ENCODE measurements at places on chromosomes 2 and 18.
A peak's percentile ranks its signal among the peaks of the same experiment; 100 is the strongest.

- DNase-seq, result no peak
Observed at GRCh38 chr2:205957452-205958154, 128.4 kb downstream of the INO80D start.

- DNase-seq, result no peak
Observed at GRCh38 chr2:69223759-69224511, 163.1 kb downstream of the GFPT1 start.

- DNase-seq, result no peak
Observed at GRCh38 chr18:6610466-6610865, 119.0 kb upstream of the ARHGAP28 start.

GRCh38 chr18:5625076-5625475, 81.3 kb upstream of the EPB41L3 start:
- DNase-seq, result no peak

GRCh38 chr2:71934320-71934593, 213.4 kb downstream of the CYP26B1 start:
- DNase-seq, result no peak

DNA sequence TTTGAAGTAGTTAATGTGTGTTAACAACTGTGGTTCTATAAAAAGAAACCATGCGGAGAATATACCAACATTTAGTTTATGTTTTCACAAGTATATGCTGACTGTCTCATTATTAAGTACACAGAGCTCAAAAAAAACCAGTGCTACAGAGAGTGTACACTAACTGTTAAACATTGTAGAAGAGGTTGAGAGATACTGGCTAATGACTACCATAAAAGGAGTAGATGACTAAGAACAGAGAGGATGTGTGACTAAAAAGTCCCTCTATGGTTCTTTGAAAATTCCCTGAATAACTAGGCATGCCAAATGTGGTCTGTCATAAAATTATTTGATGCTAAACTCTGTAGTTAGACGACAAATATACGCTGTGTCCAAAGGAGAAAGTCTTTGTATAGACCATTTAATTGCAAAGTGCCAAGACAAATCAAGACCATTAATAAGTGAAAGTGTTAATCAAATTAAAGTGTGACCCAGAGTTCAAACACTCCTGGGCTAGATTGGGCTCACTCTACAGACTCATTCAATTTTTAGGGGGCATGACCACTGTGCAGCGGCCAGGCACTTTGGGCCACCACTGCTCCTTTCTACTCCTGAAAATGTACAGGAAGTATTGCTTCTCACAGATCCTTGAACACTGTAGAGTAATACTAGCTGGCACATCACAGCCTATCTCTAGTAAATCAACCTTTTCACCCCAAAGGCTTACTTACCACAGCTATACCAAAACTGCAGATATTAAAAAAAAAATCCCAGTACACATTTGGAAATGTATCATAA, 45.1 kb upstream of the SERTAD2 start:
- DNase-seq, result peak; percentile 99

DNA sequence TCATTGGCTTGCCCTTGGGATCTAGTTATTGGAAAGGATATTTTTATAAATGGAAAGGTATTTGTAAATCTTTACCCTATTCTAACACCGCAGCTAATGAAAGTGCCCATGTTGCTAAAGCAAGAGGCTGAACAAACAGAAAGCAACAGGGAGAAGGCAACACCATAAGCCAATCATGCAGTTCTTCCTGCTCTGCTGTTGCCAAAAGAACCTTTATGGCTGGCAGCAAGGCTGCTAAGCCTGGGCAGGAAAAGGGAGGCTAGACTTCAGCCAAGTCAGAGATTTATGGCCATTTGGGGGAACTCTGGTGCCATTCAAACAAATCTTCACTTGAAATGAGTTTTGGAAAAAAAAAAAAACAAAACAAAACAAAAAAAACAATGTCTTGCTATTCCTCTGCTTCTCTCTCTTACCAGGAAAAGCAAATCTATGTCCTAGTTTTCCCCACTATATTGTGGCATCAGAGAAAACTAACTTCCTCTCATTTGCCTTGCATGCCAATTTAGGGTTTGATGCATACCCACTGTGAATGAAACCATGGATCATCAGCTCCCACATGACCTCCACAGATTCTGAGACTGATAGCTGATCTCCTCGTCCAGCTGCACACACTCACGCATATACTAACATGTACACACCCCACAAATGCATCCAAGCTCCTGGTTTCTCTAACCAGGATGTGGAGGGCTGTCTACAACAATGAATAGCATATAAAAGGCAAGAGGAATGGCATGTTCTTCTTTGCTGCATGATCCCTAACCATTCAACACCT, 179.3 kb downstream of the C1D start:
- DNase-seq, result no peak

DNA sequence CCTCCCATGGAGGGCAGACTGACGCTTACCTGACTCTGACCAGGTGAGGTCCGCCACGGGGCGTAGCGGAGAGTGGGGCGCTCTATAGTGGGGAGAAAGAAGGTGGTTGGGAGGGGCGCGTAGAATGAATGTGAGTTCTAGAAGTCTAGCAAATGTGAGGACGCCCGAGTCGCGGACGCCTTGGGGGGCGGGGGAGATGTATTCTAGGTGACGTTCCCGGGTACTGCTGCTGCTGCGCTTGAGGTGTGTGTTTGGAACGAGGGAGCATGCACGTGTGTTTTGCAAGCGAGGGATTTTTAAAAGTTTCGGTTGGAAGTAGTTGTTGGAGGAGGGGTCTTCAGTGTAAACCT, 758 bp downstream of the RIF1 start:
- peak; percentile 42 for DNase-seq

DNA sequence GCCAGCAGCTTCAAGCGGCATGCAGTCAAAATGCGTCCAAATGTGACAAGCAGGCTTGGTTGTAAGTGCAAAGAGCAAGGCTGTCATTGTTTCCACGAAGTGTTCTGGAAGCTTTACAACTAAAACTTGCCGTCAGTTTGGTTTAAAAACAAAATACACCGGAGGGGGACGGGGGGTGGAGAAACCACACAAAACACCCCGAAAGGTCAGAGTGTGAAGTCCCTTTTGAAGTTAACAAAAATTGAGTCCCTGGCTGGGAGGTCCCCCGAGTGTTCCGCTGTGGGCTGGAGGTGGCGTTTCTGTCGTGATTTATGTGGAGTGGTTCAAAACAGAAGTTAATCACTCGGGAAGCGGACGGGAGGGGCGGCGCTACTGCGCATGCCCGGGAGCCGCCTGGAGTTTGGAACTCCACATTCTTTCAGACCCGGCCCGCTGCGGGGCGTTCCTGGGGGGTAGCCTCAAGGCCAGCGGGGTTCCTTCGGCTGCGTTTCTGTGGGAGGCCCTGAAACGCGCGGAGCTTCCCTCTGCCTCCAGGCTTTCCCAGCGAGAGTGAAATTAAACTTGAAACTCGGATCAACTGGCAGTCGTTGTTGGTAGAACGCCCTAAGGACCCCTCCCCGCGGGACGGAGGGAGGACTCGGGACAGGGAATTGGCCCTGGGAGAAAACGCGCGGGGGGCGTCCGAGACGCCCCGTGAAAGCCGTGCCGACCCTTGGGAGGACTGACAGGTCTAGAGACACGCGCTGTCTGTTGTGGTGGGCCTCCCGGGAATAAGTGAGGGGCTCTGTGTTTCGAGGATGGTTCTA, 1.4 kb downstream of the TGIF1 start:
- peak; percentile 82 for DNase-seq

- no peak for DNase-seq
Observed at GRCh38 chr2:147772781-147773180, 72.0 kb upstream of the ACVR2A start.

DNA sequence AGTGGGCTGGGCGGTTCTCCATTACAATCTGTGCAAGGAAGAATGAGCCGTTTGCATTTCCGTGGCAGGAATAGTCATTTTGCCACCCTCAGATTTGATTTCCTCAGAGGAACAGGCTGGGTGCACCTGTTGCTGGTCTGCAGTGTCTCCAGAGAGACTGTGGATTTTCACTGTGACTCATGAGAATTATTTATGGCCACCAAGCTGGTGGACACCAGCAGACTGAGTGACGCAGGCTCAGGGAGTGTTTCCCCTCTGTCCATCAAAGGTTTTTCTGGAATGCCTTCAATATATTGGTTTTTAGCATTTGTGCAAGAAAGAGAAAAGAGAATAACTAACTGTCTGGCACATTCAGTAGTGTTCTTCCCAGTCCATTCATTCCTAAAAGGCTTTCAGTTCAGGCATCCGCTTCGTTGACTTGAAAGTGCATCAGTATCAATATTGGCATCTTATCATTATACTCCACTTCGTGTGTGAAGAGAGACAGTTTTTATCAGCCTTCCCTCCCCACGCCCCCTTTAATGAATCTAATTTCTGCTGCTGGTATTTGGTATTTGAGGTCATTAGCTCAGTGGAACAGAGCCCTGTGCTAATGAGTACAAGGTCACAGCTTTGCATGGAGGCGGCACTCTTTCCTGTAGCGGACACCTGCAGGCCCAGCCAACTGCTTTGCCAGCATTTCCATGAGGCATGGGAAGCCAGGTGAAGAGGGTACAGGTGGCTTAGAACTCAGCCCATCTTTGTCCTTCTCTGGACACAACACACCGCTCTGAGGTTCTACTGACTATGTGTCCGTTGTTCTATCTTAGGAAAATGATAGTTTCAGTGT, 39.9 kb downstream of the PRKCE start:
- no peak for DNase-seq

- DNase-seq, result no peak
Observed at GRCh38 chr2:44948565-44949328, 7.2 kb downstream of the SIX3 start.

DNA sequence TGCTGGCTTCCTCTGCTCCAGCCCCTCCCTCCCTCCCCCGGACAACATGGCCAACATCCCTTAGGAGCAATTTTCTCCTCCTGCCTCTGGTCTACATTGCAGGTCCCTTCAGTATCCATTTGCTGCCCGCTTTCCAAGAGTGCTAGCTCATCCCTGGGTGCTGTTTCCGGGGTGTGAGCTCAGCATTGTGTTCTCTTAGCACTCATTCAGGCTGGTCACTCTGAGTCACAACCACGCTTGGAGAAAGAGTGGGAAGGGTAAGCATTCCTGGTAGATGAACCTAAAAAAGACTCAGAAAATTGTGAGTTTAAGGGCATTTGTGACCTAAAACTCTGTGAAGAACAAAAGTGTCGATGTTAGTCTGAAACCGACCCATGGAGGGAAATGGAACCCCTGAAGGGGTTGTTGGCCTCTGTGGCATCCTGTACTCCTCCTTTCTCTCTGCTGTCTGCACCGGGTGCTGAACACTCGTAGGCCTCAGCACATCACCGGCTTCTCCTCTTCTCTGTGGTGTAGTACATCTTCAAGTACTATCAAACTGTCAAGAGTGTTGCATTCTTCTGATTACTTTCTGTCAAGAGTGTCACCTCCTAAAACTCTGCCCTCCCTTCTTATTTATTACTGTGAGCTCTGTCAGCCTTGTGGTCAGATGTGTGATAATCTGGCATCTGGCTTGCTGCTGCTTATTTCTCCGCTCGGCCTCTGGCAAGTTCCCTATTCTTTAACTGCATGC, 73.0 kb downstream of the CTNNA2 start:
- peak; percentile 41 for DNase-seq

GRCh38 chr18:59426855-59427254, 67.8 kb upstream of the LMAN1 start:
- no peak for DNase-seq

- no peak for DNase-seq
Observed at GRCh38 chr2:106970471-106971261, 84.7 kb upstream of the ST6GAL2 start.

DNA sequence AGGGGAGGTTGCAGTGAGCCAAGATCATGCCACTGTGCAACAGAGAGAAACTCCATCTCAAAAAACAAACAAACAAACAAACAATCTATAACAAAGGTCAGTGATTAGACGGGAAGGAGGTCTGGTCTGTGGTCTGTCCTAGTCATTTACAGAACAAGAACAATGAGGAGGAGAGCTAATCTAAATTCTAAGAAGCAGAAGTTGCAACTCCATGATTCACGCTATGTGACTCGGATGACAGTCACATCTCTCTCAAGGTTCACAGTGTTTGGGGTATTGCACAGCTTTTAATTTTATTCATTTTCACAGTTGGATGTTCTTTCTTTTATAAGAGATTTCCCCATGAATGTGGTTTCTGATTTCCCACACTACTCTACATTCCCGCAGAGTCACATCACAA, 218.7 kb upstream of the PIEZO2 start:
- DNase-seq, result no peak

GRCh38 chr2:233989221-233989858, 61.2 kb upstream of the SPP2 start:
- DNase-seq, result no peak

DNA sequence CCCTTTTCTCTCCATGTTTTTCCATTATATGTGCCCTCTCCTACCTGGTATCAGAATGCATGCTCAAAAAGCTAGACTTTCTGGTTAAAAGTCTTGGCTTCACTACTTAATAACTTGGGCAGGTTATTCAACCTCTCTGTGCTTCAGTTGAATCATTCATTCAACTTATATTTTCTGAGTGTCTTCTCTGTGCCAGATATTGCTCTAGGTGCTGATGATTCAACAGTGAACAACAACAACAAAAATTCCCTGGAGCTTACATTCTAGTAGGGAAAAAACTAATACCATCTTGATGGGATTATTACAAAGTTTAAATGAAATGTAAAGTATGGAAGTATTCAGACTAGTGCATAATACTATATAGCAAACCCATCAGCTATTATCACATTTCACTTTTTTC, 55.2 kb downstream of the SOS1 start:
- no peak for DNase-seq

- DNase-seq, result no peak
Observed at GRCh38 chr18:66129248-66129647, 378.4 kb downstream of the CDH7 start.

GRCh38 chr2:181466661-181467576, 9.7 kb downstream of the ITGA4 start:
- peak; percentile 59 for DNase-seq

DNA sequence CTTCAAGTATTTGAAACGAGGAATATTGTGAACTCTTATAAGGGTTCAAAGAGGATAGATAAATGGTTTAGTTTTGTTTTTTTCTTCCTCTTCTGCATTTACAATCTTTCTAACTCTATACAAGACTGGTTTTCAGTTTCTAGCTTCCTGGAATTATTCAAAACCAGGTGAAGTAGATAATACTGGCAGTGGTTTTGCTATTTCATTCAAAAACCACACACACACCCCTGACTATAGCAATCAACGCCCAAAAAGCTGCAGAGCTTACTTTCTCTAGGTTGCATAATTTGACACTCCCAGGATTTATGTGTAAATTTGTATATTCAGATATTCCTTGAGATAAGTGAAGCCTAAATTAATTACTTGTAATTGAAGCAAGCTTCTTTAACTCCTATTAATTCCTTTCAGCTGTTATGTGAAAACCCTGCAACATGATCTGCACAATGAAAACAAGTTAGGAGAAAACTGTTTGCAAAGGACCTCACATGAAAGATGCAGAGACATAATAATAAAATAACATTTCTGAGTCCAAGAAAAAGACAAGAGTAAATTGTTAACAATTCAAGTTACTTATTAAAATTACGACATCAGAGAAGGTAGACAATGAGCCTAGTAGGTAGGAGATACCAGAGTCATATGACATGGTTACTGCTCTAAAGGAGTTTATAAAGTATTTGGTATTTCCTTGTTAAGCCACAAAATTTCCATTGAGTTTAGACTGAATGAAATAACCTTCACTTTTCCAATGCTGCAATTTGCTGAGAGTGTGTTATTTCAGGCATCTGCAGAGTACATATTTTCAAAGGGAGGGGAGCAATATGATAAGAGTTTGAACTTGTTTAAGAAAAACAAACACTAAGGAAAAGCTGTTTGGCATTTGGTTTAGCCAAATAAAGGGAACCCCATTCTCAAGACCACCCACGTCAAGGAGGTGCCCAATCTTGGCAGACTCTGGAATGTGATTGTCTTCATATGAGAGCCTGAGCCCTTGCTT, 1.6 kb upstream of the NFE2L2 start:
- DNase-seq, result peak; percentile 76

GRCh38 chr18:55539240-55539639, 48.8 kb downstream of the TCF4 start:
- DNase-seq, result no peak

GRCh38 chr2:195445639-195446038, 211.4 kb upstream of the SLC39A10 start:
- no peak for DNase-seq
